ENCODE measurements at places on chromosomes 5 and 9.
A peak's percentile ranks its signal among the peaks of the same experiment; 100 is the strongest.

GRCh38 chr9:107914151-107914550, 424.6 kb upstream of the KLF4 start:
- no peak for DNase-seq

DNA sequence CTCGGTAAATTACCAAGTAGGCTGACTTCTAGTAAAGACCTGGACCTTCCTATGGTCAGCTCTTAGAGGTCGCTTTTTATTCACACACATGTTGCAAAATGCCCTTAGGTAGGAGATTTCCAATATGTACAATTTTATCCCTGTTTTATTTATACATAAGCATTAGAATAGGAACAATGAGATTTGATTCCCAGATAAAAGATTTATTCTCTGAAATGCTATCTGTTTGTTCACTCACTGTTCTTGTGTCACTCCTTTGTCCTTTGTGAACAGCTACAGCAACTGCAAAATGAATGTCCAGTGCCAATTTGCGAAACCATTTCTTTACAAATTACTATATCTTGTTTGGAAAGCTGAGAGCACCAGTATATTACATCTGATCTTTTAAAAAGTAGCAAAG, 991.5 kb upstream of the TYRP1 start:
- DNase-seq: no peak

- DNase-seq: peak; percentile 64
These were observed 155.3 kb downstream of the MACROH2A1 start for GRCh38 chr5:135243556-135244285.

DNA sequence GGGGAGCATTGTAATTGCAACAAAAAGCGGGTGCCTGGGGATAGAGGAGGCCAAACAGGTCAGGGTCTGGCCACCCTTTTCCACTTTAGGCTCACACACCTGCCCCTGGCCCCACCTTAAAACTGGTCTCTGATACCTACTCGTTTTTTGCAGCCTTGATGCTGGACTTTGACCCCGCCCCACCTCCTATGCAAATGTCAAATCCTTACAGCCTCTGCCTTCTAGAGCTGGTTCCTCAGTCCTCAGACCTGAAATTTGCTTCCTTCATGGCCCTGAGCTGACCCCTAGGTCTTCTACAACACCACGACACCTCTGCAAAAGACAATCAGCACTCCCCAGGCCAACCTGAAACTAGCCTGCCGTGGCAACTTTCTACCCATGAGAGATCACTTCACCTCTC, 37.7 kb downstream of the SMIM23 start:
- no peak for DNase-seq

DNA sequence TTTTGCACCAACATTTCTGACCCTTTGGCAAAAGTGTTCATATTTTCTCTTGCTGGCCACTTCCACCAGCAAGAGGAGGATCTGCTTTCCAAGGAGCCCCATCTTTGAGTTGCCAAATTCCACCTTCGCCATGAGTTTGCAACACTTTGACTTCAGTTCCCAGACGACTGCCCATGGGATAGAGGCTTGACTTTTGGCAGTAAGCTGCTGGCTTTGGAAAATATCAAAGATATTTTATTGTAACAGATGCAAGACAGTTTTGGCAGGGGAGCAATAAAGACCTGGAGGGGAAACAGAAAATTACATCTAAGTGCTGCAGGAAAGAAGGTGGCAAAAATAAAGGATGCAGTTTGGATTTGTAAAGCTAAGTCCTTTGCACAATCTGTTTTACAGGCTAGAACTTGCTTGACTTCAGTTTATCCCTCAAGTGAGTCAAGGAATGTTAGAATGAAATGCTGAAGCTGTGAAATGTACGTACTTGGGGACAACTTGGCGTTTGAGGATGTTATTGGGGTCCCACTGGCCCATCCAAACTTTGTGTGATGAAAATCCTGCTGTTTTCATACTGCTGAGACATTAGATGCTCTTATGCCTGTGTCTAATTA, 232.9 kb downstream of the GOLPH3 start:
- no peak for DNase-seq

DNA sequence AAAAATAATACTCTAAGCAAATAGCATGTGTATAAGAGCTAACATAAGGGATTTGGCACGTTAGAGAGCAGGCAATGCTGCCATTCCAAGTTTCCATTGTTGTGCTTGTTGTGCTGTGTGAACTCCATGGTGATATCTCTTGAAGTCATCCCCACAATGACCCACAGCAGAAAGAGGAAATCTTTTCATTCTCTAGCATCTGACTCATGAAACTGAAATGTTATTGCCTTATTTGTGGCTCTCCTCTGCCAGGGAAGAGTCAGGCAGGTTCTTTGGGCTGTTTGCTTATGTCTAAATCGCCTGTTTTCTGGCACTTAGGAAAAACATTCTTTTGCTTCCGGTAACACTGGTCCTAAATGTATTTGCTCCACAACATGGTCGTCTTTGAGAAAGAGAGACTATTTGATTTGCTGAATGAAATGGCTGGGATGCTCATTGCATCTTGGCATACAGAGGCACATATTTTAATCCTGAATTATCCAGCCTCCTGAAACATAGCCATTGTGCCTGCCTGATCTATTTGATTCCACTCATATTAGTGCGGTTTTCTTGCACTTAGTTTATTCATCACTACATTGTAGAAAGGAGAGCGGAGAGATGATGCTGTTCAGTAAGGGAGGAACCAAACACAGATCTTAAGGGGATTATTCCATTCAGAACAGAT, 188.8 kb downstream of the CSNK1G3 start:
- no peak for DNase-seq

- no peak for DNase-seq
These were observed 68.5 kb downstream of the MCTP1 start for GRCh38 chr5:95216136-95216955.

GRCh38 chr5:15585128-15585527, 85.1 kb downstream of the FBXL7 start:
- no peak for DNase-seq

DNA sequence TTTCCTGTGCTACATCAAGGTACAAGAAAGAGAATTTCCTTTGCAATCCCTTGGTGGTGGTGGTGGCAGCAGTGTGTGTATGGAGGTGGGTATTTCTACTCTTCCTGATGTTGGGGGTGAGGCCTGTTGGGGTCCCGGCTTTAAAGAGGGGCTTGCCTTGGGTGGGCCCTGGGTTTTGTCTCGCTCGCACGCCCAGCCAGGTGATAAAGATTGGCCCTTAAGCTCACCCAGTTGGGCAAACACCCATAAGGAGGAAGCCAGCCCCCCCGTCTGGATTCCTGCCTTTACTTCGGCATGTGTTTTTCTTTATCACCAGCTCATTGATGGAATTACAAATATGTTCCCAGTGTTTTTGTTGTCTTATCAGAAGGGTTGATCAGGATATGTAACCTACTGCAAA, 16.0 kb upstream of the SARDH start:
- no peak for DNase-seq

- DNase-seq: no peak
These were observed 58.6 kb downstream of the PCDHGC5 start for GRCh38 chr5:141547488-141547887.

Measured in upper lobe of left lung (tissue), 6 donors.